NCI-H187 treated with DMSO at 0.1 percent for 48 hours (cell line): ENCODE measurements at places on chromosomes 4 and X.

DNA sequence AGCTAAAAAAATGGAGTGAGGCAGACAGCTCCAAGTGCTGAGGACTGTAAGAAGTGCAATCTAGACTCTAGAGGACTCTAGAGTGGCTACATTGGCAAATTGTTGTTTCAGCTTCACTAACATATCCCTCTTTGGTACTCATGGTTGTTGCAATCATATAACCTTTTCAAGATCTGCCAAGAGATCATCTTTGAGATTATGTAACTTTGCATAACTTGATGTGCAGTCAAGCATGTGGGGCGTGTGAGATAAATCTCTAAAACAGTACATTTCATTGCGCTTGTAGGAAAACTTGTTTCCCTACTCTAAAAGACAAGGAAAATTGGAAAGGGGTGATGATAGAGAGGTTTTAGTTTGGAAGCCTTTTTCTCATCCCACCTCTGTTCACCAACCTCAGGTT lies 11.2 kb upstream of the BRS3 start:
- no peak for DNase-seq

- no peak for DNase-seq
Observed at GRCh38 chr4:94722270-94722669, 35.5 kb upstream of the BMPR1B start.

DNA sequence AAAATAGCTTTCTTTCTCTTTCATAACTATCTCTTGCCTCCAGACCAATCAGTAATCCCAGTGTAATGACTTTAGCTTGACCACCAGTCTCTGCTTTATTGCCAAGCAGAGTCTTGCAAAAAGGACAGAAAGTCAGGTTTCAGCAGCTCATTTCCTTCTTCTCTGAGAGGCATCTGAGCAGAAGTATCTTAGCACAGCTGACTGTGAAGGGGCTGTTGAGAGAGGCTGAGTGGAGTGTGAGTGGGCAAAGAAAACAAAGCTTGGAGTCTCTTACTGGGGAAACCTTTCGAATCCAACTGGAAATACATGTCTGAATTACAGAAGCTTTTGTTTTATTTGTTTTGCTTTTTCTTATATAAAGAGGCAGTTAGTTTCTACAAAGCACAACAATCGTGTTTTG lies 170.3 kb upstream of the IGFBP7 start:
- no peak for DNase-seq

GRCh38 chrX:95057341-95057740 lies 1383.3 kb downstream of the FAM133A start:
- no peak for DNase-seq

GRCh38 chrX:8692871-8693270 lies 39.1 kb downstream of the ANOS1 start:
- DNase-seq: no peak

DNA sequence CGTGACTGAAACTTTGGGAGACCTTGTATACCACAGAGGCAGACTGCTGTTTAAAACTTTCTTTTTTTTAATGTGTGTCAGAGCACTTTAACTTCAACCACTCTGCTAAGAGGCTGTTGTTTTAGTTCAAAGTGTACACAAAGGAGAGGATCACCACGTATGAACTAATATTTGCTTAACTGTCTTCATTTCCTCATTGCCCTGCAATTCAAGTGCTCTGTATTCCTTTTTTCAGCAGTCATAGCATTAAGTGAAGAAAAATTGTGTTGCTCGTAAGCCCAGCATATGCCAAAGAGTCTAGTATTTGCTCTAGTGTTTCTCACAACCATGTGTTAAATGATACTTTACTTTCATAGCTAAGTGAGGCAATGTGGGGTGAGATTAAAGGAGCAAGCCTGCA lies 63.0 kb upstream of the HHIP start:
- DNase-seq: no peak

DNA sequence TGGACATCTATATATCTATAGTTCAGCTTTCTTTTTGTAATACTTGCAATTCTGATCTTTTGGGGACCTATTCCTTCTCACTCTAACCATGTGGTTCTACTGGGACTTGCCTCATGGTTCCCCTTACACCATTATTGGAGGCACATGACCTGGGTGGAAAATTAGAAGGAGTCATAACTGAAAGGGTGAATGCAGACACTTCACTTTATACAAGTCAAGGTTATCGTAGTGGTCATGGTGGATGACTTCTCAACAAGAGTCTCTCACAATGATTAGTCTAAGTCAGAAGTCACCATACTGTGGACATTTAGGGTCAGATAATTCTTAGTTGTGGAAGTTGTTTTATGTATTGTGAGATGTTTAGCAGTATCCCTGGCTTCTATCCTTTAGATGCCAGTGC lies 10.5 kb upstream of the EIF4E start:
- no peak for DNase-seq

GRCh38 chrX:45992402-45993123 lies 552.7 kb downstream of the ZNF674 start:
- DNase-seq: no peak

DNA sequence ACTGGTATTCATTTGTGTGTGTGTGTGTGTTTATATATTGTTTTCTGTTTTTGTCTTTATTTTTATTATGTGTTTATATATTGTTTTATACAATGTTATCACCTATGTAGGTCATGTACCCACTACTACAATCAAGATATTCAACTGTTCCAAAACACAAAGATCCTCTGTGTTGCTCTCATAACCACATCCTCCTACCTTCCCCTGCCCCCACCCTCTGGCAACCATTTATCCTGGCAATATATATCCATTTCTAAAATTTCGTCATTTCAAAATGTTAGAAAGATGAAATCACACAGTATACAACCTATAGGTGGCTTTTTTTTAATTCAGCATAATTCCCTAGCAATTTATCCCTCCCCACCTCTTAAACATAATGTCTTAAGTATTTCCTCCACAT lies 18.8 kb upstream of the RPL34 start:
- DNase-seq: no peak

- no peak for DNase-seq
Observed at GRCh38 chrX:85309717-85310116, 65.9 kb downstream of the ZNF711 start.

GRCh38 chr4:39950861-39951481 lies 26.7 kb downstream of the PDS5A start:
- no peak for DNase-seq

- DNase-seq: no peak
Observed at GRCh38 chrX:1283741-1284140, 15.1 kb downstream of the CSF2RA start.

DNA sequence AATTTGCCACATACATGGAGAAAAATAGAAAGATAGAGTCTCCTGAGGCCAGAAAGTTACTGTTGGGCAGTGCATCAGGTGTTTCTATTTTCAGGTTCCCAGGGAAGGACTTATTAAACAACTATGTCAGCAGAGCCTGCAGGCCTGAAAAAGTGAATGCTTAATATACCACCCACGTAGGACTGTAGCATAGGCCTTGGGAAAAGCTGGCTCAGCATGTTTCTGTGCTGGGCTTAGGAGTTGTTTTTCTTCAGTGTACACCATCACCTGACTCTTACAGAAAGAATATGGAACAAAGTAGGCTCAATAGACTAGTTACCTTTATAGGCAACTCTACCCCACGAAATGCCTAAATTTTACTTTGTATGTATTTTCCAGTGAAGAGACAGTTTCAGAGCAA lies 1385.9 kb downstream of the FAM133A start:
- DNase-seq: no peak

- no peak for DNase-seq
Observed at GRCh38 chr4:141058591-141059512, 74.4 kb downstream of the RNF150 start.

DNA sequence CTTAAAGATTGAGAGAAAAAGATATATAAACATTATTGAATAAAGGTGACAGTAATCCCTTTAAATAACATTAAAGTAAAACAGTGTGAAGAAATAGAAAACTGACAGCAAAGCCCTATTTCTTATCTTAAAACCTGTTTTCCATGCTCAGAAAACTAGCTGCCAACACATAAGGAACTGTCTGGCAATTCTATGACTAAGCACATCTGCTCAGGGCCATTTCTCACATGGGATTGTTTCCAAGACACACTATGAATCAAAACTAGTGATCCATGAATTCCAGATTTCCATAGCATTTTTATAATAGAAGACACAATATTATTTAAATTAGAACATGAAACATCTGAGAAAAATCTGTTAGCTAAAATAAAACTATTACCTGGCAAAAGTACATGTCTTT lies 113.4 kb downstream of the SCLT1 start:
- no peak for DNase-seq
